ENCODE measurements at places on chromosomes 5 and 9.

DNA sequence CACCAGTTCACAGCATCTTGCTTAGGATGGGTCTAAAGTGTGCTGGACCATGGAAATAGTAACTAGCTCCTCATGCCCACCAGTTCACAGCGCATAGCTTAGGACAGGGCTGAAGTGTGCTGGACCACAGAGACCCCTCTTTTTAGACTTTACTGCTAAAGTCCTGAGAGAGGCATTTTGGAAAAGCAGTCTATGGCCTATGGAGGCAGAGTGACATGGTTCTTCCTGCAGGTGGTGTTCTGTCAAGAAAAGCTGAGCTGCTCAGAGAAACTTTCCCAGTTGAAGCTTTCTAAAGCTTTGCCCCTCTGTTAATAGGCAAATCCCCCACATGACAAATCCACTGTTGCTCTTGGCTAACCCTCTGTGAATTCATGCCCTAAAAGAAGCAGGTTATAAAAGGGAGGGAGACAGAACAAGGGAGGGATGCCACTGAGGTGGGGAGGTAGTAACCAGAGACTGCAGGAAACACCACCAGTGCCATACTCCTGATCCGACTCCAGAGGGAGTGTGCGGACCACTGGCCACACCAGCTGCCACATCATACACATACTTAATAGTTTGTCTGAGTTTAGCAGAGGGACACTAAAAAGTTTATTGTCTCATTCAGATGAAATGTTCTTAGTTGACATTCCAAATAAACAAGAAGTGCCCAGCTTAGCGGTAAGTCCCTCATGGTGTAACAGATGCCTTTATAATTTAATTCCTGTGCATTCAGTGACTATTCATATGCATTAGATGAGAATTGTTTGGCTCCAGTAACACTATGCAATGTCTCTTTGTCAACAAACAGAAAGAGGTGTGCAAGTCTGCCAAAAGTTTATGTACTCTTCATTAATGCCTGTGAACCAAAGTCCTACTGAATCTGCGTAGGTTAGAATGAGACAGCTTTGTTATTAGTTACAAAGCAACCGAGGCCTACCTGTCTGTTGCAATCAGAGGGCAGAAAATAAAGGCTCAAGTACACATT, 236.2 kb upstream of the NFIL3 start:
- no peak for DNase-seq

DNA sequence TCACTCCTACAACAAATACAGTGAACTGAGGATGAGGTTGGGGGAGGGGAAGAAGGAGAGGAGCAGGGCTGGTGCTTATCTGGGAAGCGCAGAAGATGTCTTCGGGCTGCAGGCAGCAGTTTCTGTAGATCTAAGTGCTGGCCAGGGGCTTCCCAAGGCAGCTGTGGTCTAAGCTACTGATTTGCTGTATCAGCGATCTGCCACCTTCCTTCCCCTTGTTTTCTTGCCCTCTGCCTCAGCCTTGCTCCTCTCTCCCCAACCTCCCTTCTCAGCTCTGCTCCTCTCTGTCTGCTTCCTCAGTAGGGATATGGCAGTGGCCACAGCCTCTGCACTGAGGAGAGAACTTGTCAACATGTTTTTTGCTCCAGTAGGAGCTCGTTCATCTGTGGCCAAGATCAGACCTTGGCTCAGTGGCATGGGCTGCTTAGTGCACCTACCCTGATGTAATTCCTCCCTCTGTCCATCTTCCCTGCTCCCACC, 42.8 kb upstream of the IL6ST start:
- no peak for DNase-seq

DNA sequence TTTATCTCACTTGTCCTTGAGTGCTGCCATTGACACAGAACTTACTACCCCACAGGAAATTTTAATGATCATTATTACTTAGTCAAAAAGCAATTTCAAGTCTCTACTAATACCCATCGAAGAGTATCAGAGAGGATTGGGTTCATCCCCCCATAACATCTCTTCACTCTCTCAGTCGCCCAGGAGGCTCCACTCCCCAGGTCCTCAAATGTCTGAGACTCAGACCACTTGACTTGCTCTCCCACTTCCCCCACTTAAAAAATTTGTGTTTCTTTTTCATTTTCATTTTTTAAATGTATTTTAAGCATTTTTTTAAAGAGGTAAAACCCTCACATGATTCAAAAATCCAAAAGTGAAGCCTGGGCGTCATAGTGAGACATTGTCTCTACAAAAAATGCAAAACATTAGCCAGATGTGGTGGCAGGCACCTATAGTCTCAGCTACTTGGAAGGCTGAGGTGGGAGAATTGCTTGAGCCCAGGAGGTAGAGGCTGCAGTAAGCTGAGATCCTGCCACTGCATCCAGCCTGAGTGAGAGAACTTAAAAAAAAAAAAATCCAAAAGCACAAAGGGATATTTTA, 56.8 kb upstream of the TRAF1 start:
- no peak for DNase-seq

GRCh38 chr5:58671155-58671554, 88.3 kb downstream of the RAB3C start:
- no peak for DNase-seq

DNA sequence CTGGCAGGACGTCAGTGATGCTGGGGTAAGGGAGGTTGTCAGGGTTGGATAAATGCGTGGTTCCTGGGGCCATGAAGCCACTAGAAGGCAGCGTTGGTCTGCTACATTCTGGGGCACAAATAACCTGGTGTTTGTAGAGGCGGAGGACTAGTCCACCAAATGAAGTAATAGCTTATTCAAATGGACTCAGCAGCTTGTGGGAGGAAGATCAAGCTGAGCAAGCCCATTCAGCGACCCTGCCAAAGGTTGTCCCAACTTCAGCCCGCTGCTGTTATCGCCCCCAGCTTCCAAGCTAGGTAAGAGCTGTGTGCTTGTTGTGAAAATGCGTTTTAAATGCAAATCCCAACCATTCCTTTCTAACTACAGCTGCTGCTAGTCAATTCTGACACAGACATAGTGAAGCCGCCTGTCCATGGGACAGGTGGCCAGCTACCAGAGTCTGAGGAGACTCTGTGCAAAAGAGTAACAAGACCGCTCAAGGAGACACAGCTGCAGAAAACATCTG, 7.6 kb upstream of the FAM240B start:
- DNase-seq, result no peak

DNA sequence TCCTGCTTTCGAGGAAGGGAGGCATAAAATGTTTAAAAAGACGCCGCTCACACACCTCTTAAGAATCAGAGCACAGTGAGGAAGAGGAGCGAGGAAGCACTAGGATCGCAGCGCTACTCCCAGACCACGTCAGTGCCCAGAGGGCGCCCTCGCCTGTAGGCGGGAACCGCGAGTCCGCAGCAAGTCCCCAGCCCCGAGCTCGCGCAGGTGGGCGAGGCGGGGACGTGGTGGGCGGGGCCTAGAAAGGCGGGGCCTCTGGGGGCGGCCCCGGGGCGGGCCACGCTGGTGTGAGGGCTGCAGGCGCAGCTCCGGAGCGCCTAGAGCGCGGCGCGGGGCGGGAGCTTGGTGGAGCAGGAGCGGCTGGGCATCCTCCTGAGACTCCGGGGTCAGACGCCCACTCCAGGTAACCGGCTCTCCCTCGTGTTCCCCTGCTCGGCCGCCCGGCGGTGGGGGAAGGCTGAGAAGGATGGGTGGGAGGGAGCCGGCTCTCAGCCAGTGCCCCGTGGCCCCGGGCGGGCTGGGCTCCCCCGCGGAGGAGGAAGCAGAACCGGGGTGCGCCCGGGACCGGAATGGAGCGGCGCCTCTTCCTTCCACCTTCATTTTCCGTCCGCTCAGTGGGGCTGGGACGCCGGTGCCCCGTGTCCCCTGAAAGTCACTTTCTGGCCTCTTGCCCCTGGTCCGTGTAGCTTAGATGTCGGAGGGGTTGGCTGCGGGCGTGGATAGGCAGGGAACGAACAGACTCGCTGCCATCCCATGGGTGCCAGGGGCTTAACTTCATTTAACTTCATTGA, at the start of gene GCNT1:
Gene GCNT1, plus strand, starts transcription at position 280 of the 791 bp plus-strand sequence. CDS start 43,200 bp downstream, outside the sequence.
- DNase-seq, result peak; percentile 88

DNA sequence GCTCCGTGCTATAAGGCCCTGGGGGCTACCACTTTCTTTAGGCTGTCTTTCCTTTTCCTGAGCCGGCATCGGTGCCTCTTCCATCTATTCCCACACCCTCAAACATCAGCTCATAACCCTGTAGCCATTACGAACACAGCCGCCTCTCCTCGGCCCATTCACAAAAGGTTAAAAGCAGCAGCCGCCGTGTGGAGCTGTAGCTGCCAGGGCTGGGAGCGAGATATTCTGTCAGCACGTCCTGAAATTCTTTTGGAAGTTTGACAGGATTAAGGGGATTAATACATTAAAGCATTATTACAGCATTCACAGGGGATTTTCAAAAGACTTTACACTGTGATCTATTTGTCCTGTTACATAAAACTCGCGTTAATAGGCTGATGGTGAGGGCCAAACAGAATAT, 428.2 kb downstream of the CDK5RAP2 start:
- DNase-seq, result no peak

DNA sequence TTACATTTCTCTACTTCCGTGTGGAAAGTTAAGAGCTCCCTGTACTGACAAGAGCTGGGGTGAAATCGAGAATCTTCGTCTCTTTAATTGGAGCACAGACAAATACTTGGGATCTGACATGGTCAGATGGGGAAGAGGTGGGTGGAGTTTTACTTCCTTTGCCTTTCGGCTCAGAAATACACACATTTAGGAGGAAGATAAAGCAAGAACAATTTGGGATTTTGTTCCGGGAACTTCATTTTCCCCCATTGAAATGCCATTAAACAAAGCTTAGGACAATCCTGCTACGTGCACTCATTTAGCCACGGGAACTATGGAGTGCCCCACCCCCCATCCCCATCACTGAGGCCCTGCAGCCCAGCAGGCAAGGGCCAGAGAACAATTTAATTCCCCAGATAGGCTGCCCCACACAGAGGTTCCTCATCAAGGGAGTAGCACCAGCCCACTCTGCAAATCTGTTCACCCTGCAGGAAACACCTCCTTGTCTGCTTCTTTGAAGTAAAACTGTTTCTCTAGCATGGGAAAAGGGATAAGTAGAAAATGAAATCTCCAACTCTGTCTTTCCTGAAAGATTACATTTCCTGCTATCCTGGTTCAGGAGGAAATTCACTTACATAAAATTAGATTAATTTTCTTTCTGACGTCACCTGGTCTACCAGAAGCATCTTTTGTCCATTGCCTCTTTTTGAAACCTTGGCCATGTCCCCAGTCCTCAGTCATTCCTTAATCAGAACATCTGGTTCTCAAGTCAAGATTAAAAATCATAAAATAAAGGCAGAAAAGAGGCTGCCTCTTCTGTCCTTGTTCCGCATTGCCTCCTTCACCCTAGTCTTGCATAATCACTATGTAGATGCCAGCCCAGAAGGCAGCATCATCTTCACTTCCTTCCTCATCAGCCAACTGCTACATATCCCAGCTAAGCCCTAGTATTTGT, 206.4 kb downstream of the ENC1 start:
- DNase-seq, result peak; percentile 15

DNA sequence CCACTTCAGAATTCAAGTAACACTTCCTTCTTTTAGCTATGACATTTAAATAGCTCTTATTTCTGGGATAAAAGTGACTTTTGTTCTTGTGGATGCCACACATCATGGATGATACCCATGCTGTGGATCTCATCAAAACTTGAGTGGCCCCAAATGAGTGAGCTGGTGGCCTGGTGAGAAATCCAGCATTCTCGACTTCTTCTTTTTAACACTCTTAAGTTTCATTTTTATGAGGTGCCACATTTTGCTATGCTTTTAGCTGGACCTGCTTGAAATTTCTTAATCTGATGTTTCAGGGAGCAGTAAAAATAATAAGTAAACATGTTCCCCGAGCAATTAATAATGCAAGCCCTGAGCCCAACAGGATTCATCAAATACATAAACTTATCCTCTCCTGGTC, 384.8 kb upstream of the MEF2C start:
- DNase-seq, result no peak

- no peak for DNase-seq
Observed at GRCh38 chr5:68325065-68325580, 109.6 kb downstream of the PIK3R1 start.

- DNase-seq, result no peak
Observed at GRCh38 chr9:114759512-114760341, 46.1 kb downstream of the TNFSF15 start.

GRCh38 chr9:99401680-99402504, 179.8 kb downstream of the SEC61B start:
- no peak for DNase-seq

DNA sequence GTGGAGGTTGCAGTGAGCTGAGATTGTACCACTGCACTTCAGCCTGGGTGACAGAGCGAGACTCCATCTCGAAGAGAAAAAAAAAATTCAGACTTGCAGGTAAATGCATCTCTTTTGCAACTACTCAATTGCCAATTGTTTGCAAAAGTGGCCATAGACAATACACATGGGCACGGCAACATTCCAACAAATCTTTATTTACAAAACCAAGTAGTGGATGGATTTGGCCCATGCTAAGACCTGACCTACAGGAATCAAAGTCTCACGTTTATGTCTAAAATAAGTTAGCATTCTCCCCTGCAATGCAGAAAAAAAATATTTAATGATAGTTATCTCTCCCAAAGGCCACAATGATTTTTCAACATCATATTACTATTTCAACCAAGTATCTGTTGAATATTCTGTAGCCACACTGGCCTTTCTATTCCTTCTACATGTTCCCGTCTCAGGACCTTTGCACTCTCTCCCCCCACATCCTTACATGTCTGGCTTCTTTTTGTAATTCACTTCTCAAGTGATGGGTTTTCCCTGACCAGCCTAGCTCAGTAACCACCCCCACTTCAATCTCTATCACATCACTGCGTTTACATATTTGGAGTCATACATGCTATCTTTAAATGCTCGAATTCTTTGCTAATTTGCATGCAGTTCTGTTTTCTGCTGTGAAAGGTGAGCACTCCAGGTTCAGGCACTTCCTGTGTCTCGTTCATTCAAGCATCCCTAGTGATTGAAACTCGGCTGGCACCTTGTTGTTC, 54.2 kb downstream of the FNBP1 start:
- peak; percentile 48 for DNase-seq

GRCh38 chr9:8694983-8695588, 895.5 kb upstream of the DMAC1 start:
- DNase-seq, result no peak

- peak; percentile 54 for DNase-seq
Observed at GRCh38 chr5:446883-447263, 3.9 kb downstream of the EXOC3 start.

DNA sequence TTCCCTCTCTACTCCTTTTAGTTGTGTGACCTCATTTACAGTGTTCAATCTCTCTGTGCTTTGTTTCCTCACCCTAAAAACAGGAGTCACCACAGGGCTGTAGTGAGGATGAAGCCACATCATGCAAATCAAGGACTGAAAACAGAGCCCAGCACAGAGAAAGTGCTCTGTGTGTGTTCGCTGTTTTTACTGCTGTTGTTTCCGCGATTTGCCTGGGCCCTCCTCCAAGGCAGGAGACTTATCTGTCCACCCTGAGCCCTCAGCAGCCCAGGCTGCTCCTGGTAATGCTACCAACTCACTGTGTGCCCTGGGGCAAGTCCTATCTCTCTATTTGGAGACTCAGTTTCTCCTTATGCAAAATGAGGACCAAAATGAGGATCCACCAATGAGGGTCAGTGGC, 87.2 kb upstream of the NEURL1B start:
- DNase-seq, result no peak

DNA sequence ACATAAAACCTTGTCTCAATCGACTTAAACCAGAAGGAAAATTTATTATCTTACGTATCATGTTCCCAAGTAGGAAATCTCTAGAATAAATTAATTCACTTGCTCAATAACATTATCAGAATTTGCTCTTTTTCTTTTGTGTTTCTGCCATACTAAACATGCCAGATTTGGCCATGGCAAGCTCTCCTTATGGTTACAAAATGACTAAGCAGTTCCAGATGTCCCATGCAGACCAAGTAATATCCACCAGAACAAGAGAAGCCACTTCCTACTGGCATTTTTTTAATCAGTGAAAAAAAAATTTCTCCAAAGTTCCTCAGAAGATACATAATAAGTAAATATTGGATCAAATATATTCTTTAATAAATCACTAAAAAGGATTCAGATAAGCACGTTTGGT, 25.2 kb upstream of the ADAMTS6 start:
- DNase-seq, result no peak

Data from CD4-positive, alpha-beta T cell treated with Interferon alpha-2 for 1 hour (primary cell).